ENCODE measurements at places on chromosomes 1 and 21.

GRCh38 chr1:200269256-200269655 lies 140.6 kb downstream of the ZNF281 start:
- DNase-seq, result no peak

DNA sequence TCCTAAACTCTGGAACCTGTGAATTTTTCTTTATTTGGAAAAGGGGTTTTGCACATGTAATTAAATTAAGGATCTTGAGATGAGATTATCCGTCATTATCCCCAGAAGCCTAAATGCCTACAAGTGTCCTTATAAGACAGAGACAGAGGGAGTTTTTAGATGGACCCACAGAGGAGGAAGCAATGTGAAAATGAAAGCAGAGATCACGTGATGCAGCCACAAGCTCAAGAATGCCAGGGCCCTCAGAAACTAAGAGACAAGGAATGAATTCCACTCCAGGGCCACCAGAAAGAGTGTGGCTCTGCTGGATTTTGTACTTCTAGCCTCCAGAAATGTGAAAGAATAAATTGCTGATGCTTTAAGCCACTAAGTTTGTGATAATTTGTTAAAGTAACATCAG lies 183.6 kb upstream of the UBE2U start:
- DNase-seq, result no peak

- no peak for DNase-seq
Measured at GRCh38 chr1:171736196-171736595, 5.7 kb downstream of the VAMP4 start.

DNA sequence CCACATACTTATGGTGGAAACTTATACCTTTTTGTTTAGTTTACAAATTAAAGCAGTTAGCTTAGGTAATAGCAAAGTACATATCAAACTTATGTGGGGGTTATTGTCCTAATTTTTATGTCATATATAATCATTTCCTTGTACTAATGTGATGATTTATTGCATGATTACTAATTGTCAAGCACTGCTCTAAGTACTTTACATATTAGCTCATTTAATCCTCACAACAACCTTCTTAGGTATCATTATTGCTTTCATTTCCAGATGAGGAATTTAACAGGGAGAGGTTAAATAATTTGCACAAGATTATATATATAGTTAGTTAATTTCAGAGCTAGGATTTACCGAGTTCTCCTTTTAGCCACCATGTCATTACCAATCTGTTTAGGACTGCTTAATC lies 11.9 kb upstream of the SSX2IP start:
- DNase-seq, result no peak

- DNase-seq, result no peak
Measured at GRCh38 chr1:208153386-208153785, 90.8 kb downstream of the PLXNA2 start.

- no peak for DNase-seq
Measured at GRCh38 chr1:88680471-88680870, 3.6 kb upstream of the PKN2 start.

GRCh38 chr1:199725002-199725565 lies 302.4 kb upstream of the NR5A2 start:
- DNase-seq, result no peak

DNA sequence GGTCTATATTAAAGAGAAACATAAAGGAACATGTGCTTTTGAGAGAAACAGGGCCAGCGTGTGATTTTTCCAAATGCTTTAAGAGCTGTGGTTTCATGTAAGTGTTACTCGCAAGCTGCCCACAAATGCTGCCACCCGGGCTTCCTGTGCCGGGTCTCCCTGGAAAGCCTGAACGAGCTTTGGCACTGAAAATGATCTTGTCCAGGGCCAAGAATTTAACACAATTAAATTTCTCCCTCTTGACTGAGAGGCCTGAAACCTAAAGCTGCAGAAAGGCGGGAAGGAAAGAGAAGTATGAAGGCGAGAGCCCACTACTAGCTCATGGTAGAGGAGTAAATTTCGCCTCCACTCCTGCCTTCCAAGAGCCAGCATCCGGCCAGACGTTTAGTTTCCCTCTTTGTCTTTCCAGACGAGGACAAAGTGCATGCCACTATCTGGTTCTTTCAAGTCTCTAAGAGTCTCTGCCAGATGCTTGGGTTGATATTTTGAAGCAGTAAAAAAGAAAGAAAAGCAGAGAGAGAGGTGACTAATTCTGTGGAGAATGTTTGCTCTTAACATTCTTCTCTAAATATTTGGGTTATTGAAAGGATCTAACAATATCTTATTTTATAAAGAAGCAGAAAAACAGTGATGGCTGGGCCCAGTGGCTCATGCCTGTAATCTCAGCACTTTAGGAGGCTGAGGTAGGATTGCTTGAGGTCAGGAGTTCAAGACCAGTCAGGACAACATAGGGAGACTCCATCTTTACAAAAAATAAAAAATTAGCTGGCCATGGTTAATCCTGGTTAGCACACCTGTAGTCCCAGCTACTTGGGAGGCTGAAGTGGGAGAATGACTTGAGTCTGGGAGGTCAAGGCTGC lies 100.0 kb upstream of the HNRNPU start:
- DNase-seq, result no peak

DNA sequence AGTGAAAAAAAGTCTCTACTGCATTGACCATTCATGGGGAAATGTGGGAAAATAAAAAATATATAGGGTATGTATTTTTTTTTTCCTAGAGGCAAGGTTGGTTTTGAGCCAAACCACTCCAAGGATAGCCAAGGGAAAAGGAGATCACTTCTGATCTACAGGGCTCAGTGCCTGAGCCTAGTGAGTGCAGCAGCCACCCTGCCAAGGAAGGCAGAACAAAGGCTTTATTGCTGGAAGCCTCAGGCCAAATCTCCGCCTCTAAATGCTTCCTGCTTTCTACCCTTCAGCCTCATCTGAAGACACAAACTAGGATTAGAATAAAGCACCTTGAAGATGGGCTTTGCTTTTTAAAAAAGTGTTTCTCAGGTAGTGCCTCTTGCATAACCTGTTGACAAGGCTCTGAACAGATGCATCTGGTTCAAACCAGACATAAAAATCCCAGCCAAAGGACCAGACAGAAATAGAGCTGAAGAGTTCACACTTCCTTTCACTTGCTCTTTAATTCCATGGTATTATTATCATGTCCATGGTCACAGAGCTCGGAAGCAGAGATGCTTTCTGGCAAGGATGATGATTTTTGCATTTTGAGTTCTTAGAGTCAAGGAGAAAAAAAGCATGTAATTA lies 10.5 kb downstream of the C1orf115 start:
- DNase-seq, result no peak

- no peak for DNase-seq
Measured at GRCh38 chr1:246447501-246447900, 59.6 kb downstream of the SMYD3 start.

- DNase-seq, result no peak
Measured at GRCh38 chr1:38997901-38998190, 6.8 kb downstream of the AKIRIN1 start.

DNA sequence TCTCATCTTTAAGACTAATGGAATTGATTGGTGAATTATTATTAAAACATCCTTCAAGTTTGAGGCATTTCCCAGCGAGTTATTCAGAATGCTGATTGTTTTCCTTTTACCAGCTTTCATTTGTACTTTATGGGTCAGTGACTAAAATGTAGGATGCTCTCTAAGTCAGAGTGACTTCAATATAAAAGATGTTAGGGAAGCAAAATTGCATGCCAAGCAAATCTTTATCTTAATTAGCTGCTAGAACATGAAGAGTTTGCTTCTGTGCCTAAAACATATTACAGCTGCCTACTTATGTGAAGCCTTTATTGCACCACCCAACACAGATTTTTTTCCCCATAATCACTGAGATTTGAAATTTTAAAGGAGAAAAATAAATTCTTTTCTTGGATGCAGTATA lies 79.8 kb upstream of the CYYR1 start:
- DNase-seq, result no peak

DNA sequence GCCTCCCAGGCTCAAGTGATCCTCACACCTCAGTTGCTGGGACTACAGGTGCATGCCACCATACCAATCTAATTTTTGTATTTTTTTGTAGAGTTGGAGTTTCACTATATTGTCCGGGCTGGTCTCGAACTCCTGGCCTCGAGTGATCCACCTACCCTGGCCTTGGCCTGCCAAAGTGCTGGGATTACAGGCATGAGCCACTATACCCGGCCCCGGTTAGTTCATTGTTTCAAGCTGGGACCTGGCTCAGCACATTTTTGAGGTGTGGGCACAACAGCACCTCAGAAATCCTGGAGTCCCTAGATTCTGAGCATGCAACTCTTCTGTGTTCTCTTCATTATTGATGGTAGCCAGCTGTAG lies 21.3 kb downstream of the SH2D2A start:
- no peak for DNase-seq

DNA sequence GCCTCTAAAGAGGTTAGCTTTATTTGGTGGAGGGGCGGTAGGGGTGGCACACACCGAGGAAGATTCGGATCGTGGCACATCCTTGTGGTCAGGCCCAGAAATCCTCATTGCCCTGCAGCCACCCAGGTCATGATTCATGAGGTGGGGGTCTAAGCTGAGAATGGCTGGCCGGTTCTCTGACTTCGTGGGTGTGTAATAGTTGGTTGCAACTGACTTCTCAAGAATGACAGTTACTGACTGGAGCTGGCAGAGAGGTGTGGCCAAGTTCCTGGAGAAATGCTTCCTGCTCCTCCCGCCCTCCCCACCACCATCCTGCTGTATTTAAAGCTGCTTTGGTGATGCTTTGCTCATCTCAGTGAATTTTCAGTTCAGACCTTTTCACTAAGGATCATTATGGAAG lies 198.6 kb downstream of the KIF26B start:
- DNase-seq, result no peak

GRCh38 chr1:31781138-31781755 lies 17.1 kb upstream of the ADGRB2 start:
- no peak for DNase-seq

- no peak for DNase-seq
Measured at GRCh38 chr1:107934578-107934977, 30.4 kb downstream of the VAV3 start.

- DNase-seq, result no peak
Measured at GRCh38 chr1:180539136-180539535, 19.6 kb upstream of the OVAAL start.
